ENCODE measurements at places on chromosomes 7 and 10.
A peak's percentile ranks its signal among the peaks of the same experiment; 100 is the strongest.

DNA sequence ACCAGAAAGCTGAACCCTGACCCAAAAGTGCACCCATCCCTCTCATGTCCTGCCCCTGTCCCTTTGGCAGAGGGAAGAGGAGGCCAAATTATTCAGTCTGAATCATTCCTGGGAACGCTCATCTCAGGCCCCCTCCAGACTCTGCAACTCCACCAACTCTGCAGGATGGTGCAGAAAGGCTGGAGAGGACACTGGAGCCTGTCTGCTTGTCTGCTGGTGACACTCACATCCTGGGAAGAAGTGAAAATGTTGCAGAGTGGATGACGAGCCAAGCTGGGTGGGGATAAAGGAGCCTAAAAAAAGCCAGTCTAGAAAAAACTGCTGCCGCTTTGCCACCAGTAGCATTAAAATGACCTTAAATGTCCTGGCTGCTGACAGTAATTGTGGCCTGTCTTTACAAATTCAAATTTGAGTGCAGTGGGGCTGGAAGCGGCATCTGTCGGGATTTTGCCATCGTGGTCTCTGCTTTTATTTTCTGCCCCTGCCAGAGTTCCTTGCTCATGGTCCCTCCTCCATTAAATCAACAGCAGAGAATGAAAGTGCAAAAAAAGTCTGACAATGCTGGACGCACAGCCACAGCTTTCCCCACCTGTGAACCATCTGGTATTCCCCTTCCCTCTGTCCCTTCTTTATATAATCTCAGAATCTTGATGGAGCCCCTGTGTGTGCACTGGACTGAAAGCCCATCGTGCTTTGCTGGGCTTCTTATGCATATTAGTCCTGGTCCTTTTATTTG lies 63.9 kb downstream of the STK17A start:
- no peak for DNase-seq

- no peak for DNase-seq
These were observed 55.7 kb upstream of the JCAD start for GRCh38 chr10:30114881-30115625.

GRCh38 chr10:12707461-12708185 lies 293.9 kb downstream of the CCDC3 start:
- peak; percentile 63 for DNase-seq

DNA sequence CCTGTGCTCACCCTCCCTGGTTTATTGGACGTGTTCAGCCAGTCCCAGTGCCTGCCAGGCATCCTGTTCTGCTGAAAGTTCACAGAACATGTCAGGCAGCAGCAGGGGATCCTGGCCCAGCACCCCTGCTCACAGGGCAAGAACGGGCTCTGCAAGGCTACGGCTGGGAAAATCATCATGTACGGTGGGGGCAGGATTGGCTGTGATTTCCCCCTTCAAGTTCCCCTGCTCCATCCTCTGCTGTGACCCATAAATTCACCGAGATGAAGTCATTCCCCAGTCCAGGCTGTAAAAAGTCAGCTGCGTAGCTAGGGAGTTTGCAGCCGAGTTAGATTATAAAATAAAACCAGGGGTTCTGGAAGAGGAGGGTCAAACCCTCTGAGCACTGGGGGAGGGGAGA lies 484.1 kb upstream of the ZMIZ1 start:
- no peak for DNase-seq

DNA sequence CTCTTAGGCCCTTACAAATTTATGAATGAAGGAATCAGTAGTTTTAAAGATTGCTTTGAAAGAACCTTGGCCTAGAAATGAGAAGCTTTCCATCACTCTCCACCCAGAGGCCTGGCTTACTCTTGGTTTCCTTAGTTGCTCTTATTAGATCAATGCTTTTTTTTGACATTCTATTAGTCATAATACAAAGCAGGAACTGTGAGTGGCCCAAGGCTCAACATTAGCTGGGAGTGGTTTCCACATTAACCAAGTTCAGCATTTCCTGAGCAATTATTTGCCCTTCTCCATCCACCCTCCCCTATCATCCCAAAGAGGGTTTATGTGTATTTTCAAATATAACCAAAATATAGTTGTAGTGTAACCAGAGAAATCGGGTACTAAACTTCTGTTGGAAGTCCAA lies 103.4 kb upstream of the FAM204A start:
- DNase-seq = no peak

DNA sequence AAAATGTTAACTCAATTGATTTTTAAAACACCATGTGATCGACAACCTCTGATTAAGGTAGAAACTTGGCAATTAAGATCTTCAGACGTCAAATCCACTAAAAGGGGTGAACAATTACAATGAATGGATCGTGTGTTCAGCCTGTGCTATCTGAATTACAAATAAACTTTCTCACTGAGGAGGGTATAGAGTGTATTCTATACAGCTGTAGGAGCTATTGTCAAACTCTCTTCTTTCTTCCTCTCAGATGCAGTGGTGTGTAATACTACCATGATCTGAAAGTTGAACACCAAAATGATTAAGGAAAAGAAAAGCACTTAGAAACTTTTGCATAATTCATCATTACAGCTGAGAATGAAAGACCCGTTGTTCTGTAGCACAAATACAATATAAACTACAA lies 32.2 kb upstream of the MACC1 start:
- no peak for DNase-seq

- DNase-seq = peak; percentile 57
These were observed 11.7 kb upstream of the ZNF680 start for GRCh38 chr7:64574540-64575099.

DNA sequence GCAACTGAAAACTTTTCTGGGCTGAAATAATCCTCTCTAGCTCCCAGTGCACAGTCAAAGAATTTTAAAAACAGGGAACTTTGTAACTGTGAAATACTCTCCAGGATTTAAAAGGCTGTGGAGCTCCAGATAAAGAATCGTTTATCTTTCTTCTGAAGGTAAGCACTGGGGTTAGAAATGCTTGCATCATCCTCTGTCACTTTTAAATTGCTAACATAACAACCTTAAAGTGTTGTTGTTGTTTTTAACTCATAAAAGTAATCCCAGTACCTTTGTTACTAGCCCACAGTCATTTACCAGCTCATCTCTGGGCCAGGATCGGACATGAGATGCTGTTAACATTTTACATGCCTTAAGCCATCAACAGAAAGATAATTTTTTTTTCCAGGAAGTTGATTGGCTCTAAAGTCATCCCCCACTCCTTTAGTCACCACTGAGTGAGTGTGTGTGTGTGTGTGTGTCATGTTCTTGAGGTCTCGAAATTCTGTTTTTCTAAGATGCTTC lies at the start of gene SLC39A12:
SLC39A12 (plus strand) TSS at position 51 of the 504 bp plus-strand sequence. CDS start 1,359 bp downstream, outside the sequence.
- no peak for DNase-seq

GRCh38 chr10:80411267-80411668 lies 2.9 kb downstream of the PRXL2A start:
- DNase-seq = peak; percentile 39

GRCh38 chr7:6619961-6620360 lies 4.6 kb downstream of the ZNF853 start:
- DNase-seq = no peak

DNA sequence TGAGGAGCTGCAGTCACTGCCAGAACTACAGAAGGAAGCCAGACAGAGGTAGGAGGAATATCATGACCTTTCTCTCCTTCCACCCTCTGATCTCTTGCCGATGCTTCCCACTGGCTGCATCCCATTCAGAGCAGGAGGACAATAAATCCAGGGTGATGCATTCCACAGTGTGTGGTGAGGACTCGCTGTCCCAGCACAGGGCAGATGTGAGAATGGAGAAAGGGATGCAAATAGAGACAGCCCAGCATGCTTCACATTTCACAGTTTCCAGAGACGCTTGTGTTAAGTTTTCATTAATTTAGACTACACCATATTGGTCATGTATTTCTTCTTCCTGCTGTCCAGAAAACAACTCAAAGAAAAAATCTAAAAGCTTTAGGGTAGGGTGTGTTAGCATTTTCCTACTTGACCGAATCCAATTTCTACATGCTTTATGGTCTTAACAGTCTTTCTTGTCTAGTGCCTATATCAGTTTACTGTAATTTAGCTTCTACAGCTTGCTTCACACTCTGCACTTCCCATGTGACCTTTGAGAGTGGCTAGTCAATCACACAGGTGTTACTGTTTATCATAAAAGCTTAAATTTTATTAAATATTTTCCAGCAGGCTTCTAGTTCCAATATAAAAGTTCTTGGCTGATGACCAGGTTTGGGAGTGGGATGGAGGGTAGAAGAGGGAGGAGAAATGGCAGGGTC lies 155.6 kb downstream of the RAPGEF5 start:
- DNase-seq = no peak

DNA sequence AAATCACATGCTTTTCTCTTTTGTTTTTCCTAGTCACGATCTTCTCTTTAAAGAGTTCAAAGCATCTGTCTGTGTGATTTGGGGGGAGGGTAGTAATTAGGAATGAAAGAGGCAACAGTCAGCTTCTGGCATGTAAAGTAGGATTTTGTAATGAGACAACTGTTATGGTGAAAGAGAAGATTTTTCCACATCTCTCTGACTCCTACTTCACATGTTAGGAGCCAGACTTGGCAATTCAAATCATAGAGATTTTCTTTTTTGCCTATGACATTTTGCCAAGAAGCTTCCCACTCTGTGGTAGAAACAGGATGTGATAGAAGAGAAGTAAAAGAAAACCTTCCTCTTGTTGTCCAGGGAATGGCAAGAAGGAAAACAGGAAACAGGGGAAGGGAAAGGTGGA lies 38.3 kb upstream of the KLHL7 start:
- no peak for DNase-seq

- no peak for DNase-seq
These were observed 127.6 kb upstream of the SLC26A5 start for GRCh38 chr7:103573479-103574058.

DNA sequence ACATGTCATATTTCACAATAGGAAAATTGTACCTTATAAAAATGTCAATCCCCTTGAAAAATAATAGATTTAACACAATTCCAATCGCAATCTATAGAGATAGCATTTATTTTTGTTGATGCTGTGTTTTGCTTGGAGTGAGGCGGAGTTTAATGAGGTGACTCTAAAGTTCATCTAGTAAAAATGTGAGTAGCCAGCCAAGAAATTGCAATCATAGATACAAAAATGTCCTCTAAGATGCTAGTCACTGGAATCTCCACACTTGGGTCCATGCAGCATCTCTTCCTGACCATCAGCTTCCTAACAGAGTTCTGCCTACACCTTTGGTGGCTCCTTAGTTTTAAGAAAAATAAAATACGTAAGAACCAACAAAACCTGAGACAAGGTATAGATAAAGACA lies 44.9 kb downstream of the GLI3 start:
- no peak for DNase-seq

GRCh38 chr10:62873866-62874265 lies 57.7 kb upstream of the EGR2 start:
- DNase-seq = no peak

GRCh38 chr10:71245420-71246325 lies 33.3 kb downstream of the UNC5B start:
- DNase-seq = no peak

DNA sequence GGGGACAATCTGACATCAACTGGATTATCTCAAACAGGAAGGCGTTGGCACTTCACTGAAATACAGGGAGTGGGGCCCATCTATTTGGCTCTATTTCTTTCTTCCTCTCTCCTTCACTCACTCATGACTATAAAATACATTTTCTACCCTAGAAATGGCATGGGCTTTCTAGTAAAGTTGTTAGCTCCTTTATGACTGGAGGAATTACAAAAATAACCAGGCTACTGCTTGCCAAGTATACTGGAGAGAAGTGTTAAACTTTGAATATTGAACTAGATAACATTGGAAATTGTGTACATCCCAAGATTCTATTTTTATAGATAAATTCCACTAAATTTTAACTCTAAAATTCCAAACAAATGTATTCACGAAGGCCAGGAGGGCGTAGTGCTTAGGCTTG lies 255.7 kb upstream of the SORCS1 start:
- no peak for DNase-seq

GRCh38 chr7:45869426-45869825 lies 3.5 kb downstream of the CCDC201 start:
- no peak for DNase-seq

GRCh38 chr7:155984028-155984580 lies 171.8 kb upstream of the SHH start:
- DNase-seq = no peak

Data from ovary (tissue), 10 donors.